Mesothelial cell of epicardium (in vitro differentiated cells): ENCODE measurements at places on chromosomes 6 and 20. TPM values are rescaled to one million over a fixed set of nuclear protein-coding genes. Genes with fewer than 3 reads are reported as not detected.

DNA sequence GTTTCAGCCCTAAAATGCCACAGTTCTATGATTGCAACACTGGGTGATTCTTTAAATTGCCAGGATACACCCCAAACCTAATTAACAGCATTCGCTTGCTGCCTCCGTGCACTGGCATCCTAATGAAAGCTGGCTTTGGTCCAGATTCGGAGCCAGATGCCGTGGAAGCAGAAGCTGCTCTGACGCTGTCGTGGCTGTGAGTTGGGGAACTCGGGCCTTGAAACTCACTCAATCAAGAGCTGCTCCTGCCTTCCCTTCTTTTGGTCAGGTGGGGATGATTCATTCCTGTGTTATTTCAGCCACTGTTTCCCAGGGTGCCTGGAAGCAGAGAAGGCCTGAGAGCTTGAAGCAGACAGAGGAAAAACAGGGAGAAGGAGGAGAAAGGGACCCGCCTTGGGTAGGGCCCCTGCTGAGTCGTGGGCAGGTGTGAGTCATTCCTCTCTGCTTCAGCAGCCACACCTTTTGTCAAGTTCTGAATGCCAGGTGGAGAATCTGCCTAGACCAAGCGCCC is 36.2 kb upstream of the DSP start:
- peaks cover 21% of the 10 kb centered on the region for H3K4me1 ChIP-seq
- peak overlapping the region; percentile 22 for H3K4me3 ChIP-seq
- H3K27ac ChIP-seq: peak overlapping the region; percentile 98
- DNase-seq: peak; percentile 47
- no peaks in the 10 kb centered on the region for H3K36me3 ChIP-seq

The OR2B6 gene
- not detected in 3 replicates for total RNA-seq

The TAGAP gene
- total RNA-seq: 0.16 to 0.32 TPM (median 0.24 TPM) in 3 replicates

The C4A gene
- 12.0 to 15.3 TPM (median 12.3 TPM) in 3 replicates for total RNA-seq

GRCh38 chr6:139881728-139882211 is 507.3 kb upstream of the CITED2 start:
- H3K27me3 ChIP-seq: no peaks in the 10 kb centered on the region
- peaks cover 37% of the 10 kb centered on the region for H3K4me1 ChIP-seq
- DNase-seq: no peak
